Thyroid gland (tissue), 4 donors: ENCODE measurements at places on chromosomes 5 and 9. TPM values are rescaled to one million over a fixed set of nuclear protein-coding genes. Genes with fewer than 3 reads are reported as not detected.

Gene TMEM174
- total RNA-seq: 0.22 TPM

Gene OR1J2
- not detected for total RNA-seq

Gene NKD2
- 1.7 TPM for total RNA-seq

Gene TSSK1B
- 0.40 TPM for total RNA-seq

Gene SEMA6A
- 27.6 TPM for total RNA-seq

Gene SLC9A3
- 8.2 TPM for total RNA-seq

Gene CER1
- total RNA-seq: not detected

Gene ABHD17B
- total RNA-seq: 33.6 TPM

Gene GRXCR2
- 0.13 TPM for total RNA-seq

Gene GOLGA2
- 101 TPM for total RNA-seq

Gene NR2F1-AS1
- 6.5 TPM for total RNA-seq

Gene IL3
- not detected for total RNA-seq

Gene PTPRD
- total RNA-seq: 22.9 TPM
